Ovary (tissue), 10 donors: ENCODE measurements at places on chromosomes 3 and 15. TPM values are rescaled to one million over a fixed set of nuclear protein-coding genes. Genes with fewer than 3 reads are reported as not detected.

ERC2 gene
- 6.7 TPM for total RNA-seq

NDUFB5 gene
- total RNA-seq: 87.8 TPM

GNB4 gene
- 15.5 TPM for total RNA-seq

DUOXA2 gene
- not detected for total RNA-seq

FAM219B gene
- total RNA-seq: 60.6 TPM

FOXB1 gene
- total RNA-seq: 0.24 TPM

SPINK8 gene
- total RNA-seq: not detected

ATOSA gene
- 30.9 TPM for total RNA-seq

EHD4 gene
- 14.8 TPM for total RNA-seq

C3orf70 gene
- 3.8 TPM for total RNA-seq

SCN5A gene
- 1.4 TPM for total RNA-seq

SRGAP3 gene
- total RNA-seq: 6.4 TPM

HES1 gene
- 116 TPM for total RNA-seq

GOLGA8T gene
- not detected for total RNA-seq

GOLGA8G gene
- not detected for total RNA-seq

MCTP2 gene
- total RNA-seq: 6.0 TPM

SYNPR gene
- not detected for total RNA-seq

IGSF10 gene
- 12.1 TPM for total RNA-seq

OXTR gene
- 0.92 TPM for total RNA-seq

TMEM62 gene
- 13.9 TPM for total RNA-seq

NMNAT3 gene
- total RNA-seq: 26.1 TPM

WDR93 gene
- total RNA-seq: 0.48 TPM

PPP1R14D gene
- not detected for total RNA-seq

NTRK3 gene
- total RNA-seq: 0.77 TPM

TRAT1 gene
- 0.20 TPM for total RNA-seq

ZBTB38 gene
- 78.7 TPM for total RNA-seq

SGO1 gene
- 0.10 TPM for total RNA-seq

GPR62 gene
- total RNA-seq: 0.40 TPM

ABI3BP gene
- total RNA-seq: 39.6 TPM

THOC7 gene
- total RNA-seq: 47.9 TPM

ACVR2B gene
- 10.8 TPM for total RNA-seq

C2CD4B gene
- total RNA-seq: 4.4 TPM

CAMKV gene
- not detected for total RNA-seq

GXYLT2 gene
- total RNA-seq: 47.0 TPM

MLF1 gene
- total RNA-seq: 12.5 TPM

DNAJA4 gene
- 13.8 TPM for total RNA-seq
